ENCODE measurements at places on chromosomes 3 and 15. TPM values are rescaled to one million over a fixed set of nuclear protein-coding genes. Genes with fewer than 3 reads are reported as not detected.

The PLSCR5 gene
- not detected for total RNA-seq

DNA sequence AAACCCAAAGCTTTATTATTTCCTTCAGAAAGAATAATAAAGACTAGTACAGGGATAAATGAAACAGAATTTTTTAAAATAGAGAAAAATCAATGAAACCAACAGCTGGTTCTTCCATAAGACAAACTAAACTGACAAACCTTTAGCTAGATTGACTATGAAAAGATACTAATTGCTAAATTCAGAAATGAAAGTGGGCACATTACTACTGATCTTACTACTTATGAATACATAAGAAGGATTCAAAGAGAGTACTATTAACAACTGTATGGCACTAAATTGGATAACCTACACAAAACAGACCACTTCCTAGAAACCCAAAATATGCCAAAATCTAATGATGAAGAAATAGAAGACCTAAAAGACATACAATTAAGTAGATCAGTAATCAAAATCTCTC is 278.2 kb downstream of the ISL2 start:
- no peaks in the 10 kb centered on the region for H3K4me1 ChIP-seq
- H3K36me3 ChIP-seq, result peaks cover 11% of the 10 kb centered on the region
- no peak for DNase-seq
- no peak overlapping the region for H3K27ac ChIP-seq

- DNase-seq, result no peak
- H3K27me3 ChIP-seq, result no peaks in the 10 kb centered on the region
- H3K4me1 ChIP-seq, result no peaks in the 10 kb centered on the region
- H3K27ac ChIP-seq, result no peak overlapping the region
- no peak overlapping the region for H3K4me3 ChIP-seq
Observed at GRCh38 chr3:134038716-134039115, 9.0 kb upstream of the SLCO2A1 start.

DNA sequence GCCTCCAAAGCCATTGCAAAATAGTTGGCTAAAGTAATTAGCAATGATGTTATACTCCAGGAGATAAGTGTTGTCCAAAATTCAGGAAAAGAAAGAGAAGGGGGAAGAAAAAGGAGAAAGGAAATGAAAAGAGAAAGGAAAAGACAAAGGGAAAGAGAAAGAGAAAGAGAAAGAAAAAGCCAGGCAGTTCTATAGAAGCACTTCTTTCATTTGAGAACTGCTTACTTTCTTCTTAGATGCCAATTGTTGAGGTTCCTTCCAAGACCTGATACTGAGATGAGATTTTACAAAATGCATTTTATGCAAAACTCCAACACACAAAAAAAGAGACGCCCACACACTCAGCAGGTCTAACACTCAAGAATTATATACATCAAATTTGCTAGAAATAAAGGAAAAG is 298.4 kb downstream of the KCNH8 start:
- H3K4me3 ChIP-seq, result no peak overlapping the region
- no peak for DNase-seq
- no peaks in the 10 kb centered on the region for H3K4me1 ChIP-seq

DNA sequence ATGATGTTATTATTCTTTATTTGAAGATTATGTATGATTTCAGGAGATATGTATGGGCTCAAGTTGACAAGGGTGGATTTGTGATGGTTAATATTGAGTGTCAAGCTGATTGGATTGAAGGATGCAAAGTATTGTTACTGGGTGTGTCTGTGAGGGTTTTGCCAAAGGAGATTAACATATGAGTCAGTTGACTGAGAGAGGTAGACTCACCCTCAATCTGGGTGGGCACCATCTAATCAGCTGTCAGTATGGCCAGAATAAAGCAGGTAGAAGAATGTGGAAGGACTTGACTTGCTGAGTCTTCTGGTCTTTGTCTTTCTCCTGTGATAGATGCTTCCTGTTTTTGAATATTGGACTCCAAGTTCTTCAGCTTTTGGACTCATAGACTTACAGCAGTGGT is 973.7 kb downstream of the MCTP2 start:
- no peak overlapping the region for H3K27ac ChIP-seq
- no peaks in the 10 kb centered on the region for H3K4me1 ChIP-seq
- peaks cover 8% of the 10 kb centered on the region for H3K36me3 ChIP-seq
- H3K27me3 ChIP-seq, result no peaks in the 10 kb centered on the region
- H3K4me3 ChIP-seq, result no peak overlapping the region

- H3K27me3 ChIP-seq, result no peaks in the 10 kb centered on the region
- H3K36me3 ChIP-seq, result no peaks in the 10 kb centered on the region
- no peaks in the 10 kb centered on the region for H3K4me1 ChIP-seq
- no peak for DNase-seq
- H3K27ac ChIP-seq, result no peak overlapping the region
Observed at GRCh38 chr3:11385891-11386290, 113.7 kb downstream of the ATG7 start.
